Activated CD4-positive, alpha-beta T cell treated with anti-CD3 and anti-CD28 coated beads for 1 hour (primary cell): ENCODE measurements at places on chromosomes 11 and 22.

DNA sequence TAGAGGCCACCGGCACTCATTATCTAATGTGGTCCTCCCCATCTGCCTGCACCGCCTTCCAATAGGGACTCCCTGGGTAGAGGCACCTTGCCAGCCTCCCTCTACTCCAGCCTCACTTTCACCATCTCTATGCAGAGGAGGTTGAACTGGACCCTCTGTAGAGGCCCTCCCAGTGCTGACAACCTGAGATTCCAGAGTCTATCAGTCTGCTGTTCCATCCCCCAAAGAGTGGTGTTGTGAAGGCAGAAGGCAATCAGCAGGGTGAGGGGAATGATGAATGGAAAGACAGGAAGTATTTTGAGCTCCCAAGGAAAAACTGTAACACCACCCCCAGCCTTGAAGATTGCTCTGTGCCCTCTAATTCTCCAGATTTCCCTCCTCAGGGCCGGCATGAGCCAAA is 77.9 kb downstream of the THAP12 start:
- no peak for DNase-seq

DNA sequence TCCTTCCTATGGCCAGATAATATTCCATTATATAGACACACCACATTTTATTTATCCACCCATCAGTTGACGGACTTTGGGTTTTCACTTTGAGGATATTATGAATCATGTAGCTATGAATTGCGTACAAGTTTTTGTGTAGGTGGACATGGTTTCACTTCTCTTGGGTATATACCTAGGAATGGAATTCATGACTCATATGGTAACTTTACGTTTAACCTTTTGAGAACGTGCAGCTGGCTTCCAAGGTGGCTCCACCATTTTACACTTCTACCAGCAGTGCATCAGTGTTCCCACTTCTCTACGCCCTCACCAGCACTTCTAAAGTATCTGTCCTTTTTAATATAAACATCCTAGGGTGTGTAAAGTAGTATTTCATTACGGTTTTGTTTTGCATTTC is 112.0 kb downstream of the PLEKHA7 start:
- DNase-seq: no peak

- no peak for DNase-seq
These were observed 3.3 kb upstream of the JAML start for GRCh38 chr11:118227865-118228785.

DNA sequence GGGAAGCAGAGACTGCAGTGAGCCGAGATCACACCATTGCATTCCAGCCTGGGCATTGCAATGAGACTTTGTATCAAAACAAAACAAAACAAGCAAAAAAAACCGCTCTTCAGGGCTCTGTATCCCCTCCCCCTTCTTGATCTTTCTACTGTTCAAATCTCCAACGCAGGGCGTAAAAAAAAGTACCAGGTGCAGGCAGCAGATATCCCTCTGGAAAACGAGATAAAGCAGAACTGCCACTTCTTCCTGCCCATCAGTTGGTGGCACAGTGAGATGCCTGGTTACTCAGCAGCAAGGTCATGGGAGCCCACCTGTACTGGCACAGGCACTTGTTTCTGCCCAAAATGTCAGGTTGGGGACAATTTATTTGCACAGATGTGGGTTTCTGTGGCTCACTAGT is 11.2 kb downstream of the CCS start:
- no peak for DNase-seq

- DNase-seq: no peak
These were observed 133.9 kb downstream of the WNT7B start for GRCh38 chr22:45843031-45843430.
